ENCODE measurements at places on chromosomes 5 and 9.

DNA sequence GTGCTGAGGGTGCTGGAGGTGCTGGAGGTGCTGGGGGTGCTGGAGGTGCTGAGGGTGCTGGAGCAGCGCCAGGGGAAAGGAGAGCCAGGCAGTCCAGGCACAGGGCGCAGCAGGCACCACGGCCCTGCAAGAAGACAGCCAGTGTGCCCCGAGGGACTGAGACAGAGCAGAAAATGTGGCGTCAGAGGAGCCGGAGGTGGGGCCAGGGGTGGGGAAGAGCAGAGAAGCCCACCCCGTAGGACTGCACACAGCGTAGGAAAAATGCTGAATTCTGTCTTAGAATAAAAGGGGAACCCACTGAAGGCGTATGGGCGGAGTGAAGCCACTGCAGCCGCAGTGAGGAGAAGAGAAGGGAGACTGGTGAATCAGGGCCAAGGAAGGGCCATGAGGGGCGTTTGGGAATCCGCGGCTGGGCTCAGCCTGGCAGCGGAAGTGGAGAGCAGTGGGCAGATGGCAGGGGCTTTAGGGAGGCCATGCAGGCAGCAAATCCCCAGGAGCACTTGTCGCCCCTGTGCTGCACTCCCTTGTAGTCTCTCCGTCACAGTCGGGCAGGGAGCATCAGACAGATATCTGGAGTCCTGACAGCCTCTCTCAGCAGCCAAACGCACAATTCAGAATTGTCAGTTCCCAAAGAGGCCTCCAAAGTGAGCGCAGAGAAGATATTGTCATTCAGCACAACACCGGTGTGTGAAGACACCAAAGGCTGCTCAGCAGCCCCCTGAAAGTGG is 35.9 kb upstream of the LECT2 start:
- no peaks in the 10 kb centered on the region for H3K4me1 ChIP-seq
- H3K4me3 ChIP-seq = no peak overlapping the region
- H3K27me3 ChIP-seq = no peaks in the 10 kb centered on the region

DNA sequence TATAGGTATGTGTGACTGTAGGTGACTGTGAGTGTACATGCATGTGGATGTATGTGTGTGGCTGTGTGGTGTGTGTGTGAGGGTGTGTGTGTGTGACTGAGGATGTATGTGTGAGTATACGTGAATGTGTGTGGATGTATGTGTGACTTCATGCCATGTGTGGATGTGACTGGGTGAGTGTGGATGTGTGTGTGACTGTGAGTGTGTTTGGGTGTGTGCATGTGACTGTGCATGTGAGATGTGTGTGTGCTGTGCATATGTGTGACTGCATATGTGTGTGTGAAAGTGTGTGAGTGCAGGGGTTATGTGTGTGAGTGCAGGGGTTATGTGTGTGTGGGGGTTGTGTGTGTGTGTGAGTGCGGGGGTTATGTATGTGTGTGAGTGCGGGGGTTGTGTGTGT is 42.3 kb downstream of the RXRA start:
- no peaks in the 10 kb centered on the region for H3K36me3 ChIP-seq
- H3K27ac ChIP-seq = no peak overlapping the region
- no peak for DNase-seq
- no peaks in the 10 kb centered on the region for H3K27me3 ChIP-seq
- no peak overlapping the region for H3K4me3 ChIP-seq

- no peaks in the 10 kb centered on the region for H3K4me1 ChIP-seq
- no peaks in the 10 kb centered on the region for H3K27me3 ChIP-seq
Measured at GRCh38 chr9:123778232-123778902, 151.6 kb downstream of the DENND1A start.

GRCh38 chr9:22143799-22144625 is 134.9 kb upstream of the CDKN2B start:
- no peak for DNase-seq
- peaks cover 4% of the 10 kb centered on the region for H3K4me1 ChIP-seq
- H3K27ac ChIP-seq = no peak overlapping the region
- H3K36me3 ChIP-seq = no peaks in the 10 kb centered on the region
- no peak overlapping the region for H3K4me3 ChIP-seq

DNA sequence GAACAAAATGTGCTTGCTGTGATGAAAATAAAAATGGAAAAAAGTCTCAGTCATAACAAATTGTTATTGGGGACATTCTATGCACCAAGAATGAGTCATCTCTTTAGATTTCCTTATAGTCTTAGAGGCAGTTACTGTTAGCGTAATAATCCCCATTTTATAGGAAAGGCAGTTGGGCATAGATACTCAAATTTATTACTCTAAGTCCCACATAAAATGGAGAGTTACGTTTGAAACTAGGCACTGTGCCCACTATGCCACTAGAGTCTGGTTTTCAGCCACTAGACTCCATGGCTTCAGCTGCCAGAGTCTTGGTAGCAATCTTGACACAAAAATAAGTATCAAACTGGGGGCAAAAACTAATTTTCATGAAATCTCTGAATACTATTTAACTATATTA is 317.9 kb upstream of the MEF2C start:
- DNase-seq = peak; percentile 22
- H3K4me3 ChIP-seq = no peak overlapping the region
- H3K36me3 ChIP-seq = no peaks in the 10 kb centered on the region
- H3K27me3 ChIP-seq = no peaks in the 10 kb centered on the region
- H3K27ac ChIP-seq = no peak overlapping the region

GRCh38 chr5:34530637-34531036 is 125.5 kb upstream of the RAI14 start:
- H3K27ac ChIP-seq = no peak overlapping the region
- peaks cover 12% of the 10 kb centered on the region for H3K4me1 ChIP-seq
- no peak for DNase-seq
- H3K36me3 ChIP-seq = no peaks in the 10 kb centered on the region

DNA sequence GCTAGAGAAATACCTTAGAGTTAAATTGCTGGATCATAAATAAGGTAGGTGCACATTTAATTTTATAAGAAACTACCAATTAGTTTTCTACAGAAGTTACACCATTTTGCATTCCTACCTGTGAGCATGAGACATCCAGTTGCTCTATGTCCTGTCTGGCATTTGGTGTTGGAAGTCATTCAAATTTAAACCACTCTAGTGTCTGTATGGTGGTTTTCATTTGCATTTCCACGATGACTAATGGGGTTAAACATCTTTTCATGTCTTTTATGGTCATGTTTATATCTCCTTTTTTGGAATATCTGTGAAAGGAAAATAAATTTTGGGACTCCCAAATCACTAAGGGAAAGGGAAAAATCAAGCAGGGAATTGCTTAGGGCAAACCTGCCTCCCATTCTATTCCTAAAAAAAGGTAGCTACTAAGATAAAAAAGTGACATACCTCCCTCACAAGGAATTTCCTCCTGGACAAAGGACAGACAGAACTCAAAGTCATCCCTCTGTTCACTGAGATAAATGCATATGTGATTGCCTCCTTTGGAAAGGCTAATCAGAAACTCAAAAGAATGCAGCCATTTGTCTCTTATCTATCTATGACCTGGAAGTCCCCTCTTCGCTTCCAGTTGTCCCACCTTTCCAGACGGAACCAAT is 31.6 kb upstream of the ADCY2 start:
- no peak overlapping the region for H3K4me3 ChIP-seq
- H3K36me3 ChIP-seq = no peaks in the 10 kb centered on the region
- H3K27me3 ChIP-seq = no peaks in the 10 kb centered on the region
- H3K4me1 ChIP-seq = no peaks in the 10 kb centered on the region

GRCh38 chr9:26502311-26502710 is 390.3 kb downstream of the CAAP1 start:
- H3K36me3 ChIP-seq = no peaks in the 10 kb centered on the region
- no peaks in the 10 kb centered on the region for H3K27me3 ChIP-seq
- H3K4me3 ChIP-seq = no peak overlapping the region
- DNase-seq = no peak

DNA sequence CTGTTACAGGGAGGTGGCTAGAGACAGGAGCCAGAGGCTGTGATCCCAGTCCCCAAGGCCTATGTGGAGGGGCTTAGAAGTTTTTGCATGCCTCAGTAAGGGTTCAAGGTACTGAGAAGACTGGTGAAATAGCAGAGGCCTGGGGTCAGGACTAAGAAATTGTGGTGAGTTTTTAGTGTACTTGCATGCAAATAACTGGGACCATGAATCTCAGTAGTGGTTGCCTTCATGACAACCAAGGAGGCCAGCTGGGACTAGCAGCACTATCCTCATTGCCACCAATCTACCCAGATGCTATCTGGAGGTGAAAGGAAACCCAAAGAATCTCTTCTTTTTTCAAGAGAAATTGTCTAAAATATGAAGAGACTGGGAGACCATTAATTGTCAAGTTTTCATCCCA is 395.1 kb downstream of the CETN3 start:
- H3K27me3 ChIP-seq = no peaks in the 10 kb centered on the region
- no peak for DNase-seq
- H3K4me1 ChIP-seq = no peaks in the 10 kb centered on the region

GRCh38 chr5:8828596-8829322 is 717.1 kb downstream of the SEMA5A start:
- no peaks in the 10 kb centered on the region for H3K27me3 ChIP-seq
- H3K27ac ChIP-seq = no peak overlapping the region
- no peaks in the 10 kb centered on the region for H3K36me3 ChIP-seq

DNA sequence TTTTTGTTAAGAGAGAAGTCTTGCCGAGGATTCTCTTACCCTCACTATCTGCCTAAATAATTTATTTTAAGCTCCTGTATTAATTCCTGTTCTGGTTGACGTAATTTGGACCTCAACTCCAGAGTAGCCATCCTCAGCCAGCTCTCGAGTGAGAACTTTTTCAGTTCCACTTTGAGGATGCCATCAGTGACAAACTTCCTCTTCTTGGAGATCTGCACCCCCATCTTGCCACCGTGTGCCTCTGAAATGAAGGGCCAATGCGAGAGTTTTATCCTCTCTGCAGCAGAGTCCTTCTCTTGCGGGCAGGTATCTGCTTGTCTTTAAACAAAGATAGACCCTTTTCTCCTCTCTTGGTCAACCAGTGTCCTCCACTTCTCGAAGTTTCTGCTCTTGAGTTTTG is 19.5 kb upstream of the TMEM174 start:
- H3K4me1 ChIP-seq = no peaks in the 10 kb centered on the region
- no peak for DNase-seq
- no peaks in the 10 kb centered on the region for H3K27me3 ChIP-seq
- H3K36me3 ChIP-seq = no peaks in the 10 kb centered on the region

DNA sequence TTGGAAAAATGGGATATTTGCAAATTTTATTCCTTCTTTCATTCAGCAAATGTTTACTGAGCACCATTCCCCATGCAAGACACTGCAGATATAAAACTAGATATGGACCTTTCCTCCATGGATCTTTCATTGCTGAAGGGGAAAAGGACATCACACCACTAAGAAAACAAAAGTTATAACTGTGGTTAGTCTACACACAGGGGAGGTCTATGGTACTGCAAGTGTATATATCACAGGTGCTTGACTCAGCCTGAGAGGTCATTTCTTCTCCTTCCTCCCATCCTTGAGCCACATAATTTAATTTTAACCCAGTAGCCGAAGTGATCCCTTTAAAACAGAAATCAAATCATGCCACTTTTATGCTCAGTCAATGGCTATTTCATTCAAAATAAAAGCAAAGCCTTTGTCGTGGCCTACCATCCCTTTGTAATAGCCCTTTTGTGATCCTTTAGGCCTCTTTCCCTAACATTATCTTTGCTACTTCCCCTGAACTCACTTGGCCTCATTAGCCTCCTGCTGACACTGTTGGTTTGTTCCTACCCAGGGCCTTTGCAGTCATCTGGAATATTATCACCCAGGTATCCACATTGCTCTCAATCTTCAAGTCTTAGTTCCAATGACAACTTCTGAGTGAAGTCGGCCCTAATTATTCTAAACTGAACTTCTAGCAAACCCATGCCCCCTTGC is 213.2 kb downstream of the GABRB2 start:
- no peak overlapping the region for H3K4me3 ChIP-seq
- no peaks in the 10 kb centered on the region for H3K4me1 ChIP-seq
- no peak overlapping the region for H3K27ac ChIP-seq
- DNase-seq = no peak
- H3K27me3 ChIP-seq = no peaks in the 10 kb centered on the region

- H3K27ac ChIP-seq = no peak overlapping the region
- no peaks in the 10 kb centered on the region for H3K4me1 ChIP-seq
- H3K36me3 ChIP-seq = no peaks in the 10 kb centered on the region
- H3K4me3 ChIP-seq = no peak overlapping the region
Measured at GRCh38 chr9:106478727-106479126, 384.2 kb upstream of the ZNF462 start.

DNA sequence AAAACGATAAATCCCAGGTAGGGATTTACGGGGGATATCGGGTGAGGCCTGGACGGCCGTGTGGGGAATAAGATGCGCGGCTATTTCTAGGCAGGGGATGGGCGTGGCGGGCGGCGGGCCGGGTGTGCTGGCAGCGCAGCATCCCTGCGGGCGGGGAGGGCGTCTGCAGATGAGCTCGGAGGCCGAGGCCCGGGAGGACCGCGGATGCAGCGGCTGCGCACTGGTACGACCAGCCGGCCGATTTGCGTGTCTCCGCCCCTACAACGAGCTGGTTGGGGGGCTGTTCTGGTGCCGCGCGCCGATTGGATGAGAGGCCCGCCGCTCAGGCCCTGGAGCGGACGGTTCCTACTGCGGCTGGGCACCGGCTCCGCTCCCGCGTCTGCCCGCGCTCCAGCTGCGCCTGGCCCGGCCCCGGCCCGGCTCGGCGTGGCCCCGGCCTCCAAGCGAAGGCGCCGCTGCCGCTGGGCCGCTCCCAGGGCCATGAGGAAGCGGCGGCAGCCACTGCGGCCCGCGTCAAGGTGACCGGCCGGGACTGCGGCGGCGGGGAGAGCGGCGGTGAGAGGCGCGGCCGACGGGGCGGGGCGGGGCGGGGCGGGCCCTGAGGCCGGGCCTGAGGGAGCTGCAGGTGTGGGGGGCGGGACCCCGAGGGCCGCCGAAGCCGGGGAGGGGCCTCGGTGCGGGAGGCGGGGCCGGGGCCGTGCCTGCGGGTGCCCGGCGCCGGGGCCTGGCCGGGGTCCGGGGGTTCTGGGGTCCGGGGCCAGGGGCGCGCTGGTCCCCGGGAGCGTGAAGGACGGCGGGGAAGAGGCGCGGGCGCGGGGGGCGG is at the start of gene RALGPS1:
RALGPS1 (plus strand) TSS at position 325 of the 823 bp plus-strand sequence. CDS start 47,508 bp downstream, outside the sequence.
- H3K36me3 ChIP-seq = no peaks in the 10 kb centered on the region
- H3K27ac ChIP-seq = peak within 1 kb of the TSS; percentile 91
- peaks cover 4% of the 10 kb centered on the region for H3K27me3 ChIP-seq
- peak; percentile 96 for DNase-seq
